ENCODE measurements at places on chromosomes 4 and X. TPM values are rescaled to one million over a fixed set of nuclear protein-coding genes. Genes with fewer than 3 reads are reported as not detected.

Gene RAB33A
- 0.52 TPM for polyA plus RNA-seq

Gene PTPN13
- polyA plus RNA-seq: 167 TPM

Gene SHROOM2
- polyA plus RNA-seq: 16.8 TPM

Gene RPS6KA6
- polyA plus RNA-seq: 23.2 TPM

Gene BTC
- 7.8 TPM for polyA plus RNA-seq

Gene PGAM4
- polyA plus RNA-seq: 0.52 TPM

Gene CFP
- polyA plus RNA-seq: 0.85 TPM

Gene SOX3
- polyA plus RNA-seq: not detected

DNA sequence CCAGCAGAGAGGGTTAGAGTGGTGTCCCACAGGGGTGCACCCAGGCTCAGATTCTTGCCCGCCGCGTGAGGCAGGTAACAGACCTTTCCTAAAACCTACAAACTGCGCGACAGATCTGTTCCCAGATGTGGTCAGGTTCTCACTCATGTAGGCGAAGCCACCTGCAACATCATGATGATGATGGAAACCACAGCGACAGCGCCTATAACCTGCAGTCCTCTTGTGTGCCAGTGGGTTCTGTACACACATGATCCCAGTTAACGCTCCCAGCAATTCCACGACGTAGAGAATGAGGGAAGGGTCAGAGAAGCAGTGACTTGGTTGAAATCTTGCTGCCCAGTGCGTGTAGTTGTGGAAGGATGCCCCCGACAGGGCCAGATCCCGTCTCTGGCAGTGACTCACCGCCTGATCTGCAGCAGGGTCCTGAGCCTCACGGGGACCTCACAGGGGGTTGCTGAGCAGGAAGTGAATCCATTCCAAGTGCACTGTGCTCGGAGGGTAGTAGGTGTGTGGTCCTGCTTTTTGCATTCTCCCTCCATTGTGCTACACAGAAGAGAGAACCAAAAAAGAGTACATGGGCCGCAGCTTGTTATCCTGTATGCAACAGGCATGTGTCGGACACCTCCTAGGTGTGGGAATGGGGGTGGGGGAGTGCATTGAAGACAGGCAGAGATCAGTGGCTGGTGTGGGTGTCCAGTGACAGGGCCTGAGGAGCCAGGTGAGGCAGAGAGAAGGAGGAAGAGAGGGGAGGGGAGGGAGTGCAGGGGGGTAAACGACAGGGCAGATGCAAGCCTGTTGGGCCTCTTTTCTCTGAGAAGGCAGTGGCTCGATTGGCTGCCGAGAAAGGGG, 66.6 kb downstream of the MTMR1 start:
- no peak for DNase-seq

DNA sequence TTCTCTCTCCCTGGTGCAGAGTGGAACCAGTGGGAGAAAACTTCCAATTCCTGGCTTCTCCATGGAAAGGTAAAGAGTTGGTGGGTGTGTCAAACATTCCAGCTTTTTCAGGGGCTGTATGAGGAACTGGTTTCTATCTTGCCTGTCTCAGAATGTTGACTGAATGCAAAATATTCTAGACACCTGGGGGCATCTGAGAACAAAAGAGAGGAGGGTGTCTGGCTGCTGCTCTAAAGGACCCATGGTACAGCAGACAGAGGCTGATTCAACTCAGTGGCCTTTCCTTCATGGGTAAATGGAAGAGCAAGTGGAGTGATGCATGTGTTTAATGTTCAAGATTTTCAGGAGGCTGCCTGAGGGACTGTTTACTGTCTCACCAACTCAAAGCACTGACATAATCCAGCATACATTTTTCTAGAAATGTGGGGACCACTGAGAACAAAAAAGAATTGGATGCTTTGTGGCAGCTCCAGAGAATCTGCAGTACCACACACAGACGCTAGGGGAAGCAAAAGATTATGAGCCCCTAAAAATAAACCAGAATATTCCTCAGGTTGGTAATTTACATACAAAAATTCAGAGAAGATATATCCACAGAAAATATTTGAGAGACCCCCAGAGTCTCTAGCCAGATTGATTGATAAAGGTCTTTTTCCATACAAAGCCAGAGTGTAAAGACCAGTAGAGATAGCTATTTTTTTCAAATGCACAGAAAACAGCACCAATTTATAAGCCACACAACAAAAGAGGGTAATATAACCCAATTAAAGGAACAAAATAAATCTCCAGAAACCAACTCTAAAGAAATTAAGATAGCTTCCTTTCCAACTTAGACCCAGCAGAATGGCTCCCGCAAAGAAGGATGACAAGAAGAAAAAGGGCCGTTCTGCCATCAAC, 48.0 kb upstream of the STARD8 start:
- DNase-seq: no peak

- DNase-seq: no peak
These were observed 58.2 kb upstream of the C4orf50 start for GRCh38 chr4:6076391-6076790.

DNA sequence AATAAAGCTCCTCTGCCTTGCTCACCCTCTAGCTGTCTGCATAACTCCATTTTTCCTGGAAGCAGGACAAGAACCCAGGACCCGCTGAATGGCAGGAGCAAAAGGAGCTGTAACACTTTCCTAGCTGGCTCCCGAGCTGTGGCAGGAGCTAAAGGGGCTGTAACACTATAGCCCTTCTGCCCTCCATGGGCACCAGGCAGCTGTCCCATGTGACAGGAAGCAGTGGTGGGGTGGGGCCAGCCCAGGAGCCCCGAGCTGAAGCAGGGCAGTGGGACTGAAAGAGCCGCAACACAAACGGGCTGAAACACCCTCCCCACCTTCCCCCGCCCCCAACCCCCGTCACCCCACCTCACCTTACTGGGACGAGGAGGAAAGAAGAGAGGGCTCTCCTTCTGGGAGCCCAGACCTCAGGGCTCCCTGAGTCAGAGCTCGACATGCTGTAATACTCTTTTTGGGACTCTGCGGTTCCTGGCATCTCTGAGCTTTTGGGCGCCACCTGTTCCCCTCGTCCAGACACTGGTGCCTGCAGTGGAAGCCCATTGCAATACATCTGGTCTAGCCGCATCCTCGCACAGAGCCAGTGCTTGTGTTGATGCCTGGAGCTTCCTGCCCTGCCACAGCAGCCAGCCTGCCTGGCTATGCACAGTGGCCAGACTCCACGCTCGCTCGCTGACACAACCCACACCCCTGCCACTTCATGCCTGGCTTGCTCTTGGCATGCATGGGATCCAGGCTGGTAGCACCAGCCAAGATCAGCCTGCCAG, 39.4 kb downstream of the PPM1K start:
- no peak for DNase-seq

DNA sequence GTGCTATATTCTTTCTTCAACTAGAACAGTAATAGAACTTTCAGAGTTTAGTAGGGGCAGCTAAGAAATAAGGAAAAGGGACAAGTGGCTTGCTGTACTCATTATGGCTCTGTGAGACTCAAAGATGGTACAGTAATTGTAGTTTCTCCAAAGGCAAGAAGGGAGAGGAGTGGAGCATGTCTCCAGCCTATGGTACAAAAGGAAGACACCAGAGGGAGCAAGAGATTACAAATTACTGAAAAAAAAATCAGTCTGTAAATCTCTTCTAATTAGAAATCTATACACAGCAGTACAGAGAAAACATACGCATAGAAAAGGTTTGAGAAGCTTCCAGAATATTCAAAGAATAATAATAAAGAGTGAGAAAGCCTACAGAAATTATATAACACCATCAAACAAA, 61.4 kb downstream of the KLHL4 start:
- no peak for DNase-seq

DNA sequence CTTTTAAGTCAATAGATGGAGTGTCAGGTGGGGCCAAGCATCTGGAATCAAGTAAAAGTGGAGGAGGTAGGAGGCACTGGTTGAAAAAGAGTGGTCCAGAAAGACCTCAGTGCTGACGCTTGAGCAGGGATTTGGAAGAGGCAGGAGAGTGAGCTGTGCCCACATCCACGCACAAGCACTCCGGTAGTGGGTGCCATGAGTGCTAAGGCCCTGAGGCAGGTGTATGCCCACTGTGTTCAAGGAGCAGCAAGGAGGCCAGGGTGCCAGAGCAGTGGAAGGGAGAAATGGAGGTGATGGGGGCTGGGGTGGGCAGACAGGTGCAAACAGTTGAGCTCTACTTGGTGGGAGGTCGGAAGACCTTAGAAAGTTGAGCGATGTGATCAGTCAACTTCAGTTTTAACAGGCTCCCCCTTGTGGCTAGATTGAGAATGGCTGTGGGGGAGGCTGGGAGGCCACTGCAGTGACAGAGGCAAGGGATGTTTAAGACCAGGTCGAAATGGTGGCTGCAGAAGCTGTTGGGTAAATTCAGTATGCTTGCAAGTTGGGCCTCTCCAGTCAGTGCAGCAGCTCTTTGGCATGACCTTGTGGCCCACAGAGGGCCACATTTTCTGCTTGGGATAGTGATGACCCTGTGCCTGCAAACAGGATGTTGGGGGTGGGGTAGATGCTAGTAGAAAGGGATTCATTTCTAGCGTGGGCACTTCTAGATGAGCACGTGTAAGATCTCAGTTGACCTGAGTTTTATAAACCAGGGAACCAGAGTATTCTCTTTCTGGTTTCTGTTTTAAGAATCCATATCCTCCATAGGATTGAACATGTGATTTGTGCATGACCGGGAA, 12.7 kb downstream of the TKTL1 start:
- DNase-seq: peak; percentile 28

GRCh38 chrX:42544883-42545282, 233.1 kb downstream of the PPP1R2C start:
- no peak for DNase-seq

GRCh38 chr4:156738766-156739165, 232.8 kb downstream of the PDGFC start:
- DNase-seq: no peak

DNA sequence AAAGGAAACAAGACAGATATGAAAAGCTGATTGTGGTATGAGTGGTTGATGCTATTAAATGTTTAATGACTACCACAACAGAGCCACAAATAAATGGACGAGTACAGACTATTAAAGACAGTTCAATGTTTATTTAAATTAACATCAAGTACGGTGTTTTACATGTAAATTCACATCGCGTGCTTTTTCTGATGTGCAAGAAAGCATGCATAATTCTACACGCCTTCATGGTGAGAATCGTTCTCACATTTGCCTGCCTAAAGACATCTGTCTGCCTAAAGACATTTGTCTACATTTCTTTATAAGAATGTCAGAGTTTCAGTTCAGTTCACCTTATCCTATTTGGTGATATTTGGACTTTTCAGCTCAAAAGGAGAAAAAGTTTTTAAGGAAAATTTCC, 7.3 kb upstream of the GPR143 start:
- no peak for DNase-seq

DNA sequence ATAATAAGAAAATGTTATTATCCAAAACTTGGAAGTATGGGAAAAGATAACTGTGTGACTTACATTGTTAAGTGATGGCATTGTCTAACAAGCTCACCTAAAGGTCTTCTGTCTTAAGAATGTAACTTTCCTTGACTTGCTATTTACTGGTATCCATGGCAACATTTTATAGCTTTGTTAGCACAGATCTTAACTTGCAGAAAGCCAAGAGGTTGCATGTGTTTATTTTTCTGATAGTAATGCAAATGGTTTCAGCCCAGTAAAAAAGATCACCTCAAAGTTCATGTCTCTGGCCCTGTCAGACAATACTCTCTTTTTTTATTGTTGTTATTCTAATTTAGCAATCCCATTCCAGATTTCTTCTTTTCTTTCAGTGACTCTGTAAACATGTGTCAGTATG, 425.3 kb downstream of the SPRY1 start:
- no peak for DNase-seq

DNA sequence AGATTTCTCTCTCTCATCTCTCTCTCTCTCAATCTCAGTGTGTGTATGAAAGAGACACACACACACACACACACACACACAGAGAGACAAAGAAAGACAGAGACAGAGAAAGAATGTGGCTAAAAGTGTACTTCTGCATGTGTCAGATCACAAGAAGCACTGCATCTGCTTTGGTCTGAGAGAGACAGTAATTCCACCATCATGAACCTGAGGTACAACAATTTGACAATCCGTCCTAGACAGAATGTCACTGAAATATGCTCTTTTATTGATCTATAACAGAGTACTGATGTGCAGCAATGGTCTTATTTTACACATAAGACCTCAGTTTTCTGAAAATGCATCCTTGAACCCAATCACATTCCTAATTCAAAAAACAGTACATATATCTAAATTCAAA, 576.2 kb upstream of the SMIM31 start:
- no peak for DNase-seq

DNA sequence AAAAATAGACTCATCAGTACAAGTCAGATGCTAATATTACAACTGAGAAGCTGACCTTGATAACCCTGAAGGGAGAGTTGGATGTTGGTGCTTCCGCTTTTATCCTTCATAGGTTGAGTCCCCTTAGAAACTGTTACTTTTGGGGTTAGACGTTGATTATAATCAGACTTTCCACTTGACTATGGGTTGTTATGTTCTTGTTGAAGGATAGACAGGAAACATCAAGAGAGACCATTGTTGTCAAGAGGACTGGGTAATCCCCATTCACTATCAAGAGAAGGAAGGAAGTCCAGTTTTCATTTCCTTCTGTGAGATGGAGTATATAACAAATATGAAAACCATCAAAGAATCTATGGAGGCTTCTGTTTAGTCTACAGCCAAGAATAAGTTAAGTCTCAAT, 229.9 kb upstream of the AFF2 start:
- no peak for DNase-seq

- DNase-seq: peak; percentile 75
These were observed 100.8 kb downstream of the SPIN4 start for GRCh38 chrX:63250253-63250868.

GRCh38 chr4:155442267-155443105, 65.7 kb upstream of the MAP9 start:
- peak; percentile 89 for DNase-seq

- no peak for DNase-seq
These were observed 238.3 kb upstream of the TLL1 start for GRCh38 chr4:165634766-165635165.

GRCh38 chrX:13694359-13694758, 5.4 kb downstream of the RAB9A start:
- no peak for DNase-seq

DNA sequence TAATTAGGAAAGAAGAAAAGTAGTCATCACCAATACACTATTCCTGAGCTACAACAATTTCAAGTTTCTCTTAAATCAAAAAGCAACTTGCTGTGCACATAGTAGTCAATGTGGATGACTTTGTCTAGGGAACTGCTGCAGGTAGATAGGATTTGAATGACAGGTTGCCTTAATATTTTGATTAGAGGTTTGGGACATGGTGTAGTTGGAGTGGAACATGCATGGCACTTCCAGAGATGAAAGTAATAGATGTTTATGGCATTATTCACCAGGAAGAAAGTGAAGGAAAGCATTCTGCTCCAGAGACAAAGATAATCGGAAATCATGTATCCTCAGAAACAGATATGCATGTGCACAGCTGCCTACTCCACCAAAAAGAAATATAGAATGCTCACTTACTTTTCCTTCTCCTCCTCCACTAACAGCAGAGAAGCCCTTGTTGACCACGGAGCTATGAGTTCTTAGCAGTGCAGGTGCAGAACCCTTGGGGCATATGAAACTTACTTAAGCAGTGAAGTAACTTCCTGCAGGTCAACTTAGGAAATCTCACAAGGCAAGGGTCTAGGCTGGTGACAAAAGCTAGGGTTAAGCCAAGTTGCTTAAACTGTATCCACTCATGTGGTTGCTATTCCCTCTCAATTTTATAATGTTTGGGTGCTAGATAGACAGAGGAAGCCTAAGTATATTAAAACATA, 390.8 kb downstream of the HNRNPD start:
- no peak for DNase-seq

All from left kidney (tissue), 8 donors.